ENCODE measurements at places on chromosomes 2 and 18.

- DNase-seq, result no peak
Measured at GRCh38 chr2:97699765-97700444, 13.5 kb upstream of the ZAP70 start.

GRCh38 chr2:108409768-108410167 lies 32.0 kb downstream of the SULT1C4 start:
- DNase-seq, result no peak

DNA sequence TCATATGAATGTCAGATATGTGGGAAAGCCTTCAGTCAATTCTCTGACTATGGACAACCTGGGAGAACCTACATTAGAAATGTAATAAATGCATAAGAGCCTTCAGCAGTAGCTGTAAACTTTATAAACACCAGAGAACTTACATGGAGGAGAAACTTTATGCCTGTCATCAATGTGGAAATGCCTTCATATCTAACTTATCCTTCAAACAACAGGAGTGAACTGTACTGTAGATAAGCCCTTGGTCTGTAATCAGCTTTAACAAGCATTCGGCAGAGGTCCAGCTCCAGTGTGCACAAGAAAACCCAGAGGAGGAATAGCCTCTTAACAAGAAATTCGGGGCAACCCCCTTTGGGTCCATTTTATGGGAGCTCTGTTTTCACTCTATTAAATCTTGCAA lies 14.8 kb upstream of the UXS1 start:
- DNase-seq, result no peak

- DNase-seq, result no peak
Measured at GRCh38 chr2:181581534-181581933, 75.4 kb downstream of the CERKL start.

DNA sequence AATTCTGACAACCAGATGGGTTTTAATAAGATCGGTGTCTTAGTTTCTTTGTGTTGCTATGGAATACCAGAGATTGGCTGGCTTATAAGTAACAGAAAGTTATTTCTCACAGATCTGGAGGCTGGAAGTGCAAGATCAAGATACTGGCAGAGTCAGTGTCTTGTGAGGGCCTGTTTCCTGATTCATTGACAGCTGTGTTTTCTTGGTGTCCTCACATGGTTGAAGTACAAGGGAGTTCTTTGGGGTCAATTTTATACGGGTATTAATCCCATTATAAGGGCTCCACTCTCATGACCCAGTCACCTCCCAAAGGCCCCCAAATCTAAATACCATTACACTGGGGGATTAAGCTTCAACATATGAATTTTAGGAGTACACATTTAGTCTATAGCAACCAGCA lies 421.1 kb downstream of the LRP1B start:
- DNase-seq, result no peak

All from activated gamma-delta T cell (primary cell).